Astrocyte of the cerebellum (primary cell): ENCODE measurements at places on chromosomes 11 and 22.

GRCh38 chr11:109519253-109519652 is 97.3 kb downstream of the C11orf87 start:
- no peak for DNase-seq

DNA sequence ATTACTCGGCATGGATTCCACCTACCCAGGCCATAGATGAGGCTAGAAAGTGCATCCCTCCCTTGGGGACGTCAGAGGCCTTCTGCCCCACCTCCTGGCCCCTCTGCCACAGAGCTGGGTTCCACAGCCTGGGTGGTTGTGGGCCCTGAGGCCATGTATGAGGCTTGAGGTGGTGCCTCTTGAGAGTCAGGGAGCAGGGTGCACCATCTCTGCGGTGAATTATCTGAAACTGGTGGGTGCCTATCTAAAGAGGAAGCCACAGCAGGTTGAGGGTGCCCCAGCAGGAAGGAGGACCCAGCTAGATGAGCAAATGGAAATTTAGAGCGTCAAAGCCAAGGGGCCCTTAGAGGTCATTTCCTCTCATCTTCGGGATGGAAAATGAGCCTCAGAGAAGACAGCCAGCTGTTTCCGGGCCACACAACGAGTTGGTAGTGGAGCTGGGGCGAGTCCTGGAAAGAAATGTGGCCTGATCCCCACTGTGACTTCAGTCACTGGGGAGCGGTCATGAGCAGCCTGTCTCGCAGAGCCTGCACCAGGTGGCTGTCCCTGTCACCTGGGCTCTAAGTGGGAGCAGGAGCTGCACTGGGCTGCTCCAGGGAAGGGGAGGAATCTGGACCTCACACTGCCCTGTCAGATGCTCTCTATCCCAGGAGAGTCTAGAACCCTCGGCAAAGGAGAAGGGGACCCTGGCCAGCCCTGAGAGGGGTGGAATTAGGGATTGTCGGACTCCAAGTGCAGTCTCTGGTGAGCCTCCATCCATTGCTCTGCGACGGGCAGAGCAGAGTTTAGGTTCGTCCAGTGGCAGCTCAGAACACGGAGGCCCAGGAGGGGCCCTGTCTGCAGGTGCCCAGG is 7.3 kb downstream of the ADORA2A start:
- DNase-seq = no peak

DNA sequence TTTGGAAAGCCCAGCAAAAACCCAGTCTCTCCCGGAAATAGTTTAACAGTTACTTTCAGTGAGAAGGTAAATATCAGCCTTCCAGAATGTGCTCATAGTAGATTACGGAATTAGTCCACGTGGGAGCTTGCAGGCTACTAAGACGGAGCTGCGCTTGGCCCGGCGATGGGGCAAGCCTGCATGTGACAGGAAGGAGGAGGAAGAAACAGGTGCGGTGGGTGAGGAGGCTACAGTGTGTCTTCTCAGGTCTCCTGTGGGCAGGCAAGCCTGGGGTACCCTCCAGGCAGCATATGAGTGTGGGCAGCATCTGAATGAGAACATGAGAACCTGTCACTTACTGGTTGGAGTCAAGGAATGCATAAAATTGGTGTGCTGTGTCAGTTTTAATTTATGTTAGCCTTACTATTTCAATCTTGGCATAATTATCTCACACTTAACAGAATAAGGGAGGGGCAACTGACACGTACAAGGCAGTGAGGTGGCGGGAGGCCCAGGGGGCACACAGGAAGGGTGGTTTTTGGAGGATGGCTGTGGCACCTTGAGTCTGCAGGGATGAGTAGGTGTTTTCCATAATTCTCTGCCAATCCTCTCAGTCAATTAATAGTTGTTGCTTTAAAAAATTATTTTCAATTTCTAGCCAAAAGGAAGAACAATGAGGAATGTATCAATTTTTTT is 35.7 kb downstream of the CLMP start:
- no peak for DNase-seq

DNA sequence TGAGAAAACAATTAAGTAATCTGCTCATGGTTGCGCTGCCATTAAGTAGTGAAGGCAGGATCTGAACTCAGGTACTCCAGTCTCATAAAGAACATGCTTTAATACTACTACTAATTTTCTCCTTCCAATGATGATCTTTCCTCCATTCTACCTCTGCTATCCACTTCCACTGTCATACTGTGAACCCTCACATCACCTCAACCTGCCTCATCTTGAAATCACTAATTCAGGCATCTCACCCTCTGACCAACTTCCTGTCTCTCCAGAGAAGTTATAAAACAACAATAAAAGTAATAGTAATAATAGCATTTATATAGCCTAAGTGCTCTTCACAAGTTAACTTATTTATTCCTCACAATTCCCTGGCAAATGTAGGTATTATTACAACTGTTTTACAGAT is 57.1 kb upstream of the PSMA1 start:
- no peak for DNase-seq

- DNase-seq = no peak
Measured at GRCh38 chr22:28742562-28742962, 723 bp downstream of the HSCB start.
